ENCODE measurements at places on chromosomes 1 and 21. TPM values are rescaled to one million over a fixed set of nuclear protein-coding genes. Genes with fewer than 3 reads are reported as not detected.

DNA sequence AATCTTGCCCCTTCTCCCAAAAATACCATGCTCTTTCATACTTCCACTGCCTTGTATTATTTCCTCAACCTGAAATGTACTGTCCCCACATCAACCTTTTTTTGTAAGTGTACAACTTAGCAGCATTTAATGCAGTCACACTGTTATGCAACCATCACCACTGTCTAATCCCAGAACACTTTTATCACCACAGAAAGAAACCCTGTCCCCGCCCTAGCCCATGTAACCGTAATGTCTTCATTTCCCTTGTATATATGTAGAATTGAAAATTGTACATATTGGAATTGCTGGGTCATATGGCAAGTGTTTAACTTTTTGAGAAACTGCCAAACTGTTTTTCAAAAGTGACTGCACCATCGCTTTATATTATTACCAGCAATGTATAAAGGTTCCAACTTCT lies 37.4 kb downstream of the PTP4A2 start:
- DNase-seq, result no peak

Gene LRRC53
- polyA plus RNA-seq, result 0.04 TPM

DNA sequence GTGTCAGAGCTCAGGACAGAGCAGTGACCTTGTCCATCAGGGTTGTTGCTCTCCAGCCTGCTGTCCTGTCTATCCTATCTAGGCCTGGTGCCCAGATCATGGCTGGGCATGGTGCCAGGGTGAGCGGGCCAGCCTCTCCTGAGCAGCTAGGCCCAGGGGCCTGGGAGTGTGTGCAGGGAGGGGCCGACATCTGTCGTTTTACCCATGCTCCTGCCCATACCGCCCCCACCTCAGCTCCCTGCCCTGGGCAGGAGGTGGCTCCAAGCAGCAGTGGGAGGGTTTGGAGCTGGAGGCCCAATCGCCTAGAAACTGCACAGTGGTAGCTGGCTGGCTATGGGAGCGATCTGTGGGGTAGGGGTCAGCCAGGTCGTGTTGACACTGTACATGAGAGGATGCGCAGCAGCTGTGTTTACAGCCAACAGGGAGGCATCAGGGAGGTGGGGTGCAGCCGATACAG lies 6.5 kb downstream of the INSRR start:
- DNase-seq, result peak; percentile 79

GRCh38 chr21:43192501-43193081 lies 23.8 kb downstream of the CRYAA start:
- DNase-seq, result no peak

DNA sequence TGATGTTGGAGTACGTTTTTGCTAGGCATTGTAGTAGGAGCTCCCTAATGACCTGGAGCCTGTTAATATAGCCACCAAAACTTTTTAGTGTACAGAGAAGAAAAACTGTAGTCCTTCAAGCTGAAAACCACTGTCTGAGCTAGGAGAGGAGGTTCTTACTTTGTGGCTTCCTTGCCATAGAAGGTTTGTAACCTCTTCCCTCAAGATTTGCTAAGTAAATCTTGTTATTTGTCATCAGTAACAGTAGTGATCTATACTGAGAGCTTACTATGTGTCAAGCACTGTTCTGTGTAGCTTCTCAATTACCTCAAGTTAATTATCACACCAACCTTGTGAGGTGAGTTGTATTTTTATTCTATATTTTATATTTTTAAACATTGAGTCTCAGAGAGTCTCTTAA lies 21.2 kb upstream of the LRRC8C start:
- no peak for DNase-seq

DNA sequence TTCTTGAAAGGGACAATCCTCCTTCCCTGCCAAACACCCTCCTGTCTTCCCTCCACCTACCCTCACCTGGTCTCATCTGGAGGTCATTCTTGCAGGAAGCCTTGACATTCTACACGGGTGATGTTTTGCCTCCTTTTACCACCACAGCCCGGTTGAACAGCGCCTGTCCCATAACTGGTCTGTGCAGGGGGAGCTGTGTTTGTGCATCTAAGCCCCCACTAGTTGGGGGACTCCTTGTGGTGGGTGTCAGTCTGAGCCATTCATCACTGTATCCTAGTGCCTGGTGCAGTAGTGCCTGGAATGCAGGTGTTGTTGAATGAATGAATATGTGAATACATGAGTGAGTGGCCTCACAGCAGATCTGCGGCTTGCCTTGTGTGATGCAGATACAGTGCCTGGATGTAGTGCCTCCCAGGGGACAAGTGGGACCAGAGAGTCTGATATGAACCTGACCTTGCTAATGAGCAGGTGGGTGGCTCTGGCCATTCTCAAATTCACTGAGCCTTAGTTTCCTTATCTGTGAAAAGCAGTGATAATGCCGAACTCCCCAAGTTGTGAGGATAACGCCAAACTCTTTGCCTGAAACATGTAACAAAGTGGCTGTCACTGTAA lies 79.8 kb downstream of the OMA1 start:
- DNase-seq, result no peak

- no peak for DNase-seq
These were observed 2.4 kb downstream of the ACTN2 start for GRCh38 chr1:236688705-236689104.

- DNase-seq, result no peak
These were observed 2.2 kb upstream of the DNAJC28 start for GRCh38 chr21:33493756-33494155.

Gene DCST1
- 0.38 TPM for polyA plus RNA-seq

Gene PPIAL4G
- 0.07 TPM for polyA plus RNA-seq

- DNase-seq, result no peak
These were observed 59.0 kb downstream of the S100B start for GRCh38 chr21:46545911-46546310.

GRCh38 chr1:36857754-36858153 lies 176.6 kb downstream of the GRIK3 start:
- DNase-seq, result no peak

- DNase-seq, result no peak
These were observed 29.5 kb downstream of the HLX start for GRCh38 chr1:220908757-220909156.

DNA sequence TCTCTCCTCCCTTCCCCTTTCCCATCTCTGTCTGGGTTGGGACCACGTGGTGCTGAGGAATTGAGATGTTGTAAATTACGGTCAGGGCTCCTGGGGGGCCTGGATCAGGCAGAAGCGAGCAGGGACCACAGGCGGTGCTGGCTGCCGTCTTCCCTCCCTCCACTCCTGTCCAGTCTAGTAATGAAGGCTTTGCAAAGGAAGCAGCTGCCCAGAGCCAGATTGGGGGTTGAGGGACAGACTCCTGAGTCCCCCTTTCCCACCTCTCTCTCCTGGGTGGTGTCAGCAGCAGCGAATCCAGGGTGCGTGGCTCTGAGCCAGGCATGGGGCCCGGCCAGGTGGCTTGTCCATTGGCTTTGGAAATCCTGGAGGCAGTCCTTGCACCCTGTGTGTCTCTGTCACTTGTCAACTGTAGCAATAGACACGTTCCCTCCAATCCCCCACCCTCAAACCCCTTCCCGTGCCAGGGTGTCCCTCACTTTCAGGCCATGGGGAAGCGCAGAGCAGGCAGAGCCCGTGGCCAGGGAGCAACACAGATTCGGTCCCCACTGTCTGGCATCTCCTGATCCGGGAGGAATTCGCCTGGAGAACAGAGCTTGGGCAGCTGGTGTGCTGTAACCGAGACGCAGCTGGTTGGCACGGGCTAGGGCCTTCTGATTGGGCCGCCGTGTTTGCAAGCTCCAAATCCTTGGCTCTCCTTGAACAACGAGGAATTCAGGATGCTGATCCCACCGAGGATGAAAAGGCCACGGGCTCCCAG lies 64.8 kb upstream of the WNT4 start:
- peak; percentile 43 for DNase-seq

Gene IFNLR1
- 5.1 TPM for polyA plus RNA-seq

- no peak for DNase-seq
These were observed 79.7 kb upstream of the CHODL start for GRCh38 chr21:18164933-18165332.

DNA sequence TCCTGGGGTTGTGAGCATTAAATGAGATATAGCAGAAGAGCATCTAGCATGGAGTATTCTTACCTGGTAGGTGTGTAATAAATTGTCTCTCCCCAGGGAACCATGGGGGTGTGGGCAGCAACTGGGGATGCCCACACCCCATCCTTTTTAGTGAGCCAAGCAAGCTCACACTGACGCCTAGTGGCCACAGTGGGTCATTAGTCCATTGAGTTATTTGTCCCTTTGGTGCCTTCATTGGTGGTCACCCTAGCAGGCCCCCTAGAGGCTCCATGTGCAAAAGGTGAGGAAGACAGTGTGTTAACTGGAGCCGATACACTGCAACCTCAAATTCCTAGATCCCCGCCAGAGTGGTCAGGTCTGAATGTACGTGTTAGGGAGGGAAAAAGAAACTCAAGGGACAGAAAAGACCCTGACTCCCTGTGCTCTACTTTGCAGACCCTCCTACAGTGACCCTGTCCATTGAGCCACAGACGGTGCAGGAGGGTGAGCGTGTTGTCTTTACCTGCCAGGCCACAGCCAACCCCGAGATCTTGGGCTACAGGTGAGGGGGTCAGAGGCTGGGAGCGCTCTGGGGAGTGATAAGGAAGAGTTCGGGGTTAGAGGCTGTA lies 93.3 kb upstream of the CD1D start:
- DNase-seq, result peak; percentile 84

DNA sequence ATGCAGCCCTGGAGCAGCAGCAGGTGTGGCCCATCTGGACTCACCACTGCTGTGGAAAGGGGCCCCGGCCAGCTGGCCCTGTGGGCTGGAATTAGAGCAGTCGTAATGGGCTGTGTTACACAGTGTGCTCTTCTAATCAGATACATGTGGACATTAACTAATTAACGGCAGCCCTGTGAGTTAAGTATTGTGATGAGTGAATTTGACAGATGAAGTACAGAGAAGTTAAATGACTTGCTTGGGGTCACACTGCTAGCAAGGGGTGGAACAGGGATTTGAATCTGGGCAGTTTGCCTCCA lies 58.6 kb downstream of the MDM4 start:
- no peak for DNase-seq

Gene GPR89B
- 54.1 TPM for polyA plus RNA-seq

Gene CFHR5
- polyA plus RNA-seq, result not detected

- DNase-seq, result no peak
These were observed 1341.7 kb downstream of the PLA2G4A start for GRCh38 chr1:188170411-188170810.

DNA sequence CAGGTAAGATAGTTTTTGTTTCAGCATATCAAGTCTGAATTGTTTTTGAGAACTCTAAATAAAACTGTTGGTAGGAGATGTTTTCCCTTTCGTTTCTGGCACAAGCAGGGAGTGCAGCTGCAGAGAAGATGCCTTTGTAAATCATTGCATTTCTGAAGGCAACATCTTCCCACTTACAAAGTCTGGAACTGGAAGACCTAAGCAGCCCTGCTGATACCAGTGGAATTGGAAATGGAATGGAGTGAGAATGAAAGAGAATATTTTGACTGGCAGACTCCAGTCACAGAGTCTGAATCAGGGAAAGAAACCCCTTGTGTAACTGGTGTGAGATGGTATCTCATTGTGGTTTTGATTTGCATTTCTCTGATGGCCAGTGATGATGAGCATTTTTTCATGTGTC lies 815.6 kb downstream of the LTN1 start:
- no peak for DNase-seq

- DNase-seq, result no peak
These were observed 56.5 kb upstream of the BACH1 start for GRCh38 chr21:29242201-29242600.

Gene OR2G3
- not detected for polyA plus RNA-seq

DNA sequence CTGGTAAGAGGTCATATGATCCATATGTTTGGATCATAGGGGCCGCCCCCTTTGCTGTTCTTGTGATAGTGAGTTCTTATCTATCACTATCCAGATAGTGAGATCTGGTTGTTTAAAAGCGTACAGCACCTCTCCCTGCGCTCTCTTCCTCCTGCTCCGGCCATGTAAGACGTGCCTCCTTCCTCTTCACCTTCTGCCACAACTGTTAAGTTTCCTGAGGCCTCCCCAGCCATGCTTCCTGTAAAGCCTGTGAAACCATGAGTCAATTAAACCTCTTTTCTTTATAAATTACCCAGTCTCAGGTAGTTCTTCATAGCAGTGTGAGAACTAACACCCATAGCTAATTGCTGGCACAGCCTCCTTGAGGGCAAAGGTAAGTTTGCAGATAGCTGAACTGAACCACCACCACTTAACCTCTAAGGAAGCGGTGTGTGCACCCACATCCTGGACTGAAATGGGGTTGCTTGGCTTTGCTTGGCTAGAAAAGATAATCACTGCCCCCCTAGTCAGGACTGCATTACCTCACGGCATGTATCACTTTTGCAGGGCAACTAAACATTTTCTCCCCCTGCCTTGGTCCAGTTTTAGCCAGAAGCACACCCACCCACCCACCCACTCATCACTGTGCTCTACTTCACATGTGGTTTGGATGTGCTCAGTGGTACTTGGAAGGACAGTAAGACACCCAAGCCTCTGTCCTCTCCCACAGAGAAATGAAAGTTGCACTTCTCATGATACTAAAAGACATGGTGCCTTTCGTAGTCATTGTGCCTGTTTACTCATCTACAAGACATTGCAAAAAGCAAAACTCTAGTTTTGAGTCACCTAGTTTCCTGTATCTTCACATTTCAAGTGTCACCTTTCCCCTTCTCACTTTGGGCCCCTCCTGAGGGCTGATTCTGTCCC lies 23.1 kb upstream of the PTAFR start:
- DNase-seq, result no peak

DNA sequence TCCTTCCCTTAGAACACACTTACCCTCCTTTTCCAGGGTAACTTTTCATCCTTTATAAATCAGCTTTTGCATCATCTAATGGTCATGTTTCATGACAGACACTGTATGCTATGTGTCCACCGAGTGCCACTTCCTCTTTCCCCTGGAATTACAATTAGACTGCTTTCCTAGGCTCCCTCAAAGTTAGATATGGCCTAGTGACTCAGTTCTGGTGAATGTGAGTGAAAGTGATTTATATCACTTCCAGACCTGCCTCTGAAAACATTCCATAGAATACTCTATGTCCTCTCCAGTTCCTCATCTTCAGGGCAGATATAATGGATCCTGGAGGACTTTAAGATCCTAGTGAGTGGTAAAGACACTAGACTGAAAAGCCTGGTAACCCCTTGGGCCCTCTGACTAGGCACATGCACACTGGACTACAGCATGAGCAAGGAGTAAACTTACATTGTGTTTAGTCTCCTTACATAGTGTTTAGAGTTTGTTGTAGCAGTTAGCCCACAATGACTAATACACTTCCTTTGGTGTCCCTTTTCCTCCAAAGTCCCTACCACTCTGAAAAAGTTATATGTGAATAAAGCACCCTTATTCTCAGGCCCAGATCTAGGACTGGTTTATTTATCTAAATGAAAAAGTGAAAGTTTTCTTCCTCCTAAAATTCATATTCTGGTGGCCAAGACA lies 59.3 kb downstream of the GPR88 start:
- peak; percentile 20 for DNase-seq

Gene EDN2
- polyA plus RNA-seq, result 1.9 TPM

- DNase-seq, result no peak
These were observed 233.5 kb downstream of the MATN1 start for GRCh38 chr1:30489737-30490389.

Gene MROH9
- polyA plus RNA-seq, result not detected

GRCh38 chr1:68178821-68179490 lies 53.4 kb downstream of the WLS start:
- DNase-seq, result no peak
